ENCODE measurements at places on chromosomes 6 and 20.

DNA sequence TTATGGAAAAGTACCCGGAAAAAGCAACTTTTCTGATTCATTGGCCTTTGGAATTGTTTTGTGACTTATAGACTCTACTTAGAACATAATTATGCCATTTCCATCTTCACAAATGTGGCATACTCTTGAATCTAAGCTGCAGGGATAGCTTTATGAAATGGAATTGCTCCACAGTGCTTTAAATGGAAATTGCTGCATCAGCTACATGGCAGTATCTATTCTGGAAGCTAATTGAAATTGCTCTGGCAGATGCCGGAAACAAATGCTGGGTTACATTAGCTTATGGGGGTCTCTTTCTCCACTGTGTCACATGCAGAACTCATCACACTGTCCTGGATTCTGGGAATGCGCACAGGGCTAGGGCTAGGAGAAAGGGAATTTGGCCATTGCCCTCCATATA lies 108.9 kb downstream of the SAMD5 start:
- DNase-seq = no peak

DNA sequence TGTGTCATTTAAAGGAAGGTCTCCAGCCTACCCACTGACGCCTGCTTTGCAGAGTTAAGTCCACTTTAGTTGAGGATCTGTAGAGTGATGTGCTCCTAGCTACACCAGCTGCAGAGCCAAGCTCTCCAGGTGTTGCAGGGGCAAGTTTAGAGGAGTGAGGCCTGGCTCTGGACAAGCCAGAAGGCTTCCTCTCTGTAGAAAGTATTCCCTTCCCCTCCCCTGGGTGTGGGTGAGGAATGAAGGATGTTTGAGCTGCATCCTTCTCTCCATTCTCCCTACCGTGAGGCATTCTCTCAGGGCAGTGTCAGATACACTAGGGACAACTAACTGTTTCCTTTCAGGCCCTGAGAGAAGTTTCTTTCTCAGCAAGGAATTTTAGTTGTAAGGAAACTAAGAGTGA lies 66.5 kb downstream of the ELOVL5 start:
- no peak for DNase-seq

GRCh38 chr6:119077643-119078375 lies 655 bp downstream of the FAM184A start:
- DNase-seq = peak; percentile 41

GRCh38 chr20:14384416-14385175 lies 47.2 kb upstream of the FLRT3 start:
- no peak for DNase-seq

DNA sequence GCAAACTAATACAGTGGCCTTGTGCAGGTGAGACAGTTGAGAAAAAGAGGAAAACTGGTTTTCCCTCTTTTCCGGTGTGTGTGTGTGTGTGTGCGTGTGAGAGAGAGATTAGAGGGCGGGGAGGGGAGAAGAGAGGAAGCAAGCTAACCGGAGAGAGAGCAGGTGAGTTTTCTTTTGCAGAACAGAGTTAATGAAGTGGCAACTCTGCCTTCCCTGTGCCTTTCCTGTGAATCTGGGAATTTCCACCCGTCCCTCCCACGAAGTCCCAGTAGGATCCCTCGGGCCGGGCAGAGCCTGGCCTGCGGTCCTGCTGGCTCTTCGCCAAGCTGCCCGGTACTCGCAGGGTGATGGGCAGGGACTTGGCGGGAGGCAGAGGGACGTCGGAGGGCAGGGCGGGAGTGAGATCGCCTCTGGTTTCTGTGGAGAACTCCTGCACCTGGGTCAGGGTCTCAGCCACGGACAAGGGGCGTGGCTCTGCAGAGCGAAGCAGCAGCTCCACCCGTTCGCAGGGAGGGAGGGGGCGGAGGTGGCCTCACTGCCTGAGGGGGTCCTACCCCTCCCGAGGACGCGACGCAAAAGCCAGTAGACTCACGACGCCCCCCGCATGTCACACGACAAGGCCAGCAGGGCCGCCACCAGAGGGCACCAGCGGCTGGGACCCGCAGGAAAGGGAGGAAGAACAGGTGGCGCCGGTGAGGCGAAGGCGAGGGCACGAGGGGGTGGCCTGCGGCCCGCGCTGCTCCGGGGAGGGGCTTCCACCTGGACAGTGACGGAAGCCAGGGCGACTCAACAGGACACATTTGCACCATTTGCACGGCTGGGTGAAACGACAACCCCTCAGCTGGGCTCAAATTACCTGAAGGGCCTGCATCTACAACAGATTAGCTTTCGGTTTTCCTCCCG lies 51.2 kb upstream of the RNF182 start:
- peak; percentile 64 for DNase-seq

- no peak for DNase-seq
Observed at GRCh38 chr6:145783796-145784195, 30.8 kb downstream of the FBXO30 start.

DNA sequence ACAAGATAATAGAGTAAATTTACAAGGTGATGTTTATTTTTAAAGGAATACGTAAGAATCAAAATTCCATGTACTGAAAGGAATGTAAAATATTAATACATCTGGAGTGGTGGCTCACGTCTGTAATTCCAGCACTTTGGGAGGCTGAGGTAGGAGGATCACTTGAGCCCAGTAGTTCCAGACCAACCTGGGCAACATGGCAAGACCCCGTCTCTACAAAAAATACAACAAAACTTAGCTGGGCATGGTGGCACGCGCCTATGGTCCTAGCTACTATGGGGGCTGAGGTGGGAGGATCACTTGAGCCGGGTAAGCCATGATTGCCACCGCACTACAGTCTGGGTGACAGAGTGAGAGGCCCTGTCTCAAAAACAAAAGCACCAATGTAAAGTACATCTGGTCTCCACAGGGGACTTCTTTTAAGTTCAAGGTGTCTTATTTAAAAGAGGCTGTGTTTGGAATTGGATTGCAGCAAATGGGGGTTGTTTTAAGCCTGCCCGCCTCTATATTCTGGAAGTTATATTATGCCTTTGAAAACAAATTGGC lies 36.9 kb downstream of the ARID1B start:
- no peak for DNase-seq

GRCh38 chr6:136137008-136137692 lies 113.0 kb downstream of the MTFR2 start:
- DNase-seq = no peak
